ENCODE measurements at places on chromosomes 7 and 10.

- no peak for DNase-seq
Observed at GRCh38 chr10:103651333-103651732, 157.8 kb downstream of the NEURL1 start.

DNA sequence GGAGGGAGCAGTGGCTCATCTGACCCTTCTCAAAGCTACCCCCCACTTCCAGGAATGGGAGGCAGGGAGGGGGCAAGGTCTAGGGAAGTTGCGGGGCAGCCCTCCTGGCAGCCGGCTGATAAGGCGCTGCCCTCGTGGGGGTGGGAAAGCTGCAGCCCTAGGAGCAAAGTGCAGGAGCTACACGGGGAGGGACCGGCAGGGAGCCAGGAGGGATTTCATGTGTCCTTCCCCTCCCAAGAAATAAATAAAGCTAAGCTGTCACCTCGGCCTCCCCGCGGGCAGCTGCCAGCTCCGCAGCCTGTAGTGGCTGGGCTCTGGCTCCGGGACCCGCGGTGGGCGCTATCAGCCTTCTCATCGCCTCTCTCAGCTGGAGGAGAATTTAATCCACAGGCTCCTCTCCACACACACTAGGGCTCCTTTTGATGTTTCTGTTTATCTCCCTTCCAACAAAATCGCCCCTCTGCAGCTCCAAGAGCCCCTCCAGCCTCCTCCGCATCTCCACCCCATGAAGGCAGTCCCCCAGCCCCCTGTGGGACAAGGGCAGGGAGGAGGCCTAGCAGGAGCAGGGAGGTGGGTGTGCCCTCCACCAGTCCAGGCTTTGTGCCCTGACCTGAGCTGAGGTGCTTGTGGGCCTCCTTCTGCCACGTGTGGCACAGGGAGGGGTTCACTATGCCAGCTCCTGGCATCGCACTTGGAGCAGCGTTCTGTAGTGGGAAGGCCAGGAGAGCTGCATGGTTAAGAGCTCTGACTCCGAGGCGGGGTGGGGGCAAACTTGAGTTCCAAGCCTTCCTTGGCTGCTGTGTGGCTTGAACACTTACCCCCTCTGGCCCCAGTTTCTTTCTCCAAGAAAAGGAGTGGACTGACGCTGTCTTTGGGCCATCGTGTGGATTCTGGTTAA lies 80.5 kb downstream of the C10orf105 start:
- no peak for DNase-seq

GRCh38 chr10:78550716-78551115 lies 517.1 kb downstream of the RPS24 start:
- no peak for DNase-seq

DNA sequence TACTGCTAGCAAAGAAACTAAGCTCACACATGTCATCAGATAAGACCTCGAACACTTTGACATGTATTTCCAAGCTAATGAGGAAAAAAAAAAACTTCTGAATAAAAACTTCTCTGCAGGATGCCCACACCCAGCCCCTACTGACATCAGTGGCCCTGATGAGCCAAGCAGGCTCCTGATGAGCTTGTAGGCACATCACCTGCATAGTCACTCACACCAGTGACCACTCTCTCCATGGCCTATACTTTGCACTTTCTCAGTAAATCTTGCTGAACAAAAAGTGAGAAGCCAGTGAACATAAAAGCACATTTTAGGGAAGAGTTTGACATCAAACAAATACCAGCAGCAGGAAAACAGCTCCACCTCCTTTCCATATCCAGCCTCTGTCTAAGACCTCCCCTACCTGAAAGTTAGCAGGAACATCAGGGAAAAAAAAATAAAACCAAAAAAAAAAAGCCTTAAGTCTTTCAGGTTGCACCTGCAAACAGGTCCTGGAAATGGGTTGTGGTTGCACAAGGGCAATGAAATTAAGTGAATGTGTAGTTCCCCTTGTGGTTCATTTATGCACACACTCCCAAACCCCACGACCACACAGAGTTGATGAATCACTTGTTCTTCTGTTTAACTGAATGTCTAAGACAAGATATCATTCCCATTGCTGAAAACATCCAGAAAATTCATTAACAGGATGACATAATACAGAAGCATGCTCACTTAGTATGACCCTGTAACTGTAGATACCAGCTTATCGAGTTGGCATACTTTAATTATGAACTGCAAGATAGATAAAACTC lies 205.2 kb upstream of the PDE1C start:
- no peak for DNase-seq

DNA sequence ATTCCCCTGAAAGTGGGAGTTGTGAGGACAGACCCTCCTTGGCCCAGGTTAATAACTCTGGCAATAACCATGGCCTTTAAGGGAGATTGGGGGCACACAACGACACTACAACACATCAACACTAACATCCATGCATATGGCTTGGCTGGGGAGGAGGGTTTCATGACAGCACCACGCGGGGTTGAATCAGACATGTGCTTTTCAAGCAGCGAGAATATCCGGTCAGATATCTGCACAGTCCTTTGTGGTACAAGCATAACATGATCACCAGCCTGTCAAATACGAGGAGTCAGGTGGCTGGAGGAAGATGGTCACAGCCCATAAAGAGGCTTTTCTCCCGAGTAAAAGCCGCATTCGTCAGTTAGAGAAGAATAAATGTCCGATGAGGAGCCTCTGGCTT lies 13.1 kb upstream of the KLRG2 start:
- DNase-seq: no peak

- no peak for DNase-seq
Observed at GRCh38 chr10:132110111-132110521, 44.4 kb downstream of the JAKMIP3 start.

GRCh38 chr10:24886290-24886680 lies 66.1 kb downstream of the PRTFDC1 start:
- no peak for DNase-seq

GRCh38 chr7:78562191-78562590 lies 763.6 kb downstream of the PHTF2 start:
- DNase-seq: peak; percentile 70

DNA sequence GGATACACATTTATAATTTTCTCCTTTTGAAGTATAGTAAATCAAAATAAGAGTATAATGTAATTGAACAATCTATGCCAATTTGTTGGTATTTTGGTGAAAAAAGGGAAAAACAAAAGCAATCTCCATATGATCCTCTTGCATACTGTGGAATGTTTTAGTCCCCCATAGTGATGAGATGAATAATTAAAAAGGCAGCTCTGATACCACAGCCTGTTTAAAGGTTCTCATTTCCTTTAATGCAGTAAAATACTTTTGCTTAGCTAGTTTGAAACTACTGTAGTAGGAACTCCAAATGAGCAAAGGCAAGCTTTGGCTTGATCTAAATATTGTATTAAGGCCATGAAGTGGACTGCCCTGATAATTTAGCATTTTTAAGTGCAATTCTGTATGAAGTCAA lies 77.6 kb downstream of the VTI1A start:
- DNase-seq: no peak

DNA sequence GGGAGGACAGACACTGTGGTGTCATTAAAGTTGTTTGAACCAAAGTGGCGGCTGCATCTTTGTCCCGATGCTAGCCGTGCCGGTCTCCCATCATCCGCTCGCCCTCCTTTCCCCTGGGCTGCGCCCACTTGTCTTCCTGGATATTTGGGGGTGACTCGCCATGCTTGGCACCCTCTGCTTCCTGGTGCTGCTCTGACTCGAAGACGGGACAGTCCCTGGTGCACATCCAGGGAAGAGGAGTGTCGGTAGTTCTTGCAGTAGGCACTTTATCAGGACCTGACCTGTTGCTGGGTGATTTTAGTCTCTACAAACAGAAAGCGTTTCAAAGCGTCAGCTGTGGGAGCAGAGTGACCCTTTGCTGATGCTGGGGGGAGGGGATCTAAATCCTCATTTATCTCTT lies 68.3 kb upstream of the DNAJB6 start:
- no peak for DNase-seq

GRCh38 chr10:113631684-113632367 lies 32.0 kb downstream of the NRAP start:
- DNase-seq: no peak

GRCh38 chr10:26269754-26270153 lies 53.2 kb downstream of the GAD2 start:
- DNase-seq: peak; percentile 47

GRCh38 chr7:104482362-104483037 lies 154.1 kb downstream of the LHFPL3 start:
- no peak for DNase-seq

DNA sequence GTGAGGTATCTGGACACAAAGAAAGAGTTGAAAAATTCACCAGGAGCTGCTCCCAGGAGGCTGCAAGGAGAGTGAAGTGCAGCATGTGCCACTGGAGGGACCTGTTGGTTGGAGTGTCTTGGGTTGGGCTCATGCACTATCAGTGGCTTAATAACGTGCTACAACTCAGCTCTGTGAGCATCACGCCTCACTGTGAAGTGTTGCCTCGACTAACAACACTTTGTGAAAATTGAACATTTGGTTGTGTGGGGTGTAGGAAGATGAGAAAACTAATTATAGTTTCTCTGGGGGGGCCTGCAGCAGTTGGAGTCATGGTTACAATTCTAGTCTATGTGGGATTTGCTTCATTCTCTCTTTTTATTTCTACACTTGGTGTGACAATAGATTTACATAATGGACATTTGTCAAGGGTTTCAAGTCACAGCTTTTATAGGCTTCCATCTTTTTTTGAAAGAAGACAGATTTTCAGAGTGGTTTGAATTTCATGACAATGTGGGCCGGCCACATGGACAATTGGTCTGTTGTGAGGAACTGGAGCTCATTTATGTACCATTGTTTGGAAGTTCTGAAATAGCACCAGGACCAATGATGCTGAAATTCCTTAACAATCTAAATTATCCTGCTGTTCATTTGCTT lies 121.3 kb downstream of the RAMP3 start:
- no peak for DNase-seq

- no peak for DNase-seq
Observed at GRCh38 chr7:114921631-114922025, 266 bp upstream of the MDFIC start.
